ENCODE measurements at places on chromosomes 4 and X.
A peak's percentile ranks its signal among the peaks of the same experiment; 100 is the strongest.

- no peak for DNase-seq
Measured at GRCh38 chrX:38634665-38635064, 73.3 kb downstream of the TSPAN7 start.

- DNase-seq = peak; percentile 49
Measured at GRCh38 chr4:32689518-32689917, 1969.3 kb downstream of the PCDH7 start.

DNA sequence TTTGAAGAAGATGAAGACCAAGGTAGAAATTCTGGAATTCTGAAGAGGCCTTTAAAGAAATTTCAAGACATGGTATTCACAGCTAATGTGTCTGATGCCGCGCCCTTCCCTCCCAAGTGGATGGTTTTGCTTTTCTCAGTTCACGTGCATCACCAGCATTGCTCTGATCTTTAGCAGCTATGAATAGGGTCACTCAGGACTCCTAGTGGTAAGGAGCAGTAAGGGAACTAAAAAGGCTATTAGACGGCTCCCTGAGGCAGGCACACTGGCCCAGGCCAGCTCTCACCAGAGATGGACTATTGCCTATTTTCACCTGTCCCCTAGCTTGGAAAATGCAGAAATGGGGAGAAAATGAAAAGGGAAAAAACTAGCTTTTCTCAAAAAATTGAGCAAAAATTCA lies 447.5 kb upstream of the RASGEF1B start:
- DNase-seq = peak; percentile 10

- no peak for DNase-seq
Measured at GRCh38 chrX:113391875-113392274, 551.2 kb upstream of the AMOT start.

DNA sequence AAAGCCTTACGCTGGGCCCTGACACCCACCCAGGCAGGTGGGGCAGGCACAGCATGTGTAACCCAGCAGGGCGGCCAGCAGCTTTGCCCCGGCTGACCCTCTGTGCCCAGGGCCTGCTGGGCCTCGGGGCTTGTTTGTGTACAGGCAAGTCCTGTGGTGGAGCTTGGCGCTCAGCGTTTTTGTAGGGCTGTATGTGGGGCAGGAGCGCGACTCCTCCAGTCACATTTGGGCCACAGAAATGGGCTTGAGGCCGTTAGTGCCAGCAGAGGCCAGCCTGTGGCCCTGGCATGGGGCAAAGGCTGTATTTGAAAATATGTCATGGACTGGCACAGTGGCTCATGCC lies 14.7 kb upstream of the HGFAC start:
- DNase-seq = no peak

DNA sequence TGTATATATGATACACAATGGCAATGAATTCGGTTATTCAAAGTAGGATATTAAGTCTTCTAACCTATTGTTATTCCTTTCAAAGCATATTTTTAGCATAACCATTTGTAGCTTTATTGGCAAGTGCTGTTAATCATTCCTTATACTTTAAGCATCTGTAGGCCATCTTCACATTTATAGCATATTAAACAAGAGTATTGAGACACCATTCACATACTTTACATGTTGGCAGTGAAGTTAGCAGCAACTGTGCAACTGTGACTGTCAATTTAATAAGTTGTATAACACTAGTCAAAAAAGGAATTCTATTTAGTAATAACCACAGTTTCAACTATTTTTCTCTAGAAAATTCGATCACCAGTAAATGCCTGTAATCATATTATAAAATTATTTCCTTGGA lies 107.3 kb upstream of the MYOZ2 start:
- no peak for DNase-seq

GRCh38 chr4:96356591-96357370 lies 516.9 kb downstream of the PDHA2 start:
- peak; percentile 29 for DNase-seq

DNA sequence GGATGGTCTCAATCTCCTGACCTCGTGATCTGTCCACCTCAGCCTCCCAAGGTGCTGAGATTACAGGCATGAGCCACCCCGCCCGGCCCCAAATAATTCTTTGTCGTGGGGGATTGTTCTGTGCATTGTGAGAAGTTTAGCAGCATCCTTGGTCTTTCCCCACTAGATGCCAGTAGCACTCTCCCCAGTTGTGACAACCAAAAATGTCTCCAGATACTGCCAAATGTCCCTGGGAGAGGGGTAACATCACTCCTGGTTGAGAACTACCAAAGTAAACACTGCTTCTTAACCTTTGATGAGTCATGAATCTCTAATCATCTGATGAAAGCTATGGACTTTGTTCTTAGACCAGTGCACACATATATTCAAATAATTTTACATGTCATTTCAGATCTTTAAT lies 90.7 kb upstream of the BRS3 start:
- DNase-seq = no peak

DNA sequence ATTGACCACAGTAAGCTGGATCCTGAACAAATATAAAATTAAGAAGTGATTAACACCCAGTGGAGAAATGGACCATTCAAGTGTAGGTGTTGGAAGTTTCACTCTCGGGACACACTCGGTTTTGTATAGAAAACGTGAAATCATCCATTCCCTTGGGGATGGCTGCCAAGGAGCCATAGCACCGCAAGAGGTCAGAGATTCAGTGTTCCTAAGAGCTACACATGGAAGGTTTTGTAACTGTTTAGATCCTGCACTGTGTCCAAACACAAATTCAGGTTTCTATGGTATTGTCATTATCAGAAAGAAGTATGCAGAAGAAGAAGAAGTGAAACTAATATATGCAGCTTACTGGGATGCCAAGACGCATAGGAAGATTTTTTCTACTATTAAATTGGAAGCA lies 281.0 kb downstream of the LDB2 start:
- DNase-seq = no peak

GRCh38 chr4:56186808-56187523 lies 200.3 kb downstream of the AASDH start:
- no peak for DNase-seq

GRCh38 chr4:11647433-11647832 lies 218.7 kb upstream of the HS3ST1 start:
- no peak for DNase-seq

DNA sequence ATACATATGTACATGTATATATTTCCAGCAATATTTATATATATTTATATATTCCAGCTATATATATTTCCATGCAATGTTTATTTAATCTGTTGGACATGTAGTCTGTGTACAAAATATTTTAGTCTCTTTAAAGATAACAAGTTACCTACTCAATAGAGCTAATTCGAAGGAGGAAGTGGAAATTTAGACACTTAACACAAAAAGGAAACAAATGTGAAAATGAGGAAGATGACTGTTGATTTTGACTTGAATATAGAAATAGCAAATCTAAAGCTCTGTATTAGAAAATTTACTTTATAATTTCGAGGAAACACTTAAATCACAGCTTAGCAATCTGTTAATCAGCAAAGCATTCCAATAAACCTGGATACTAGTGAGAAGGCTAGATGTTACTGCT lies 1064.4 kb downstream of the PCDH7 start:
- no peak for DNase-seq

GRCh38 chrX:40085714-40086113 lies 12.0 kb downstream of the BCOR start:
- no peak for DNase-seq

- DNase-seq = peak; percentile 62
Measured at GRCh38 chrX:140524556-140524955, 19.7 kb upstream of the SOX3 start.

DNA sequence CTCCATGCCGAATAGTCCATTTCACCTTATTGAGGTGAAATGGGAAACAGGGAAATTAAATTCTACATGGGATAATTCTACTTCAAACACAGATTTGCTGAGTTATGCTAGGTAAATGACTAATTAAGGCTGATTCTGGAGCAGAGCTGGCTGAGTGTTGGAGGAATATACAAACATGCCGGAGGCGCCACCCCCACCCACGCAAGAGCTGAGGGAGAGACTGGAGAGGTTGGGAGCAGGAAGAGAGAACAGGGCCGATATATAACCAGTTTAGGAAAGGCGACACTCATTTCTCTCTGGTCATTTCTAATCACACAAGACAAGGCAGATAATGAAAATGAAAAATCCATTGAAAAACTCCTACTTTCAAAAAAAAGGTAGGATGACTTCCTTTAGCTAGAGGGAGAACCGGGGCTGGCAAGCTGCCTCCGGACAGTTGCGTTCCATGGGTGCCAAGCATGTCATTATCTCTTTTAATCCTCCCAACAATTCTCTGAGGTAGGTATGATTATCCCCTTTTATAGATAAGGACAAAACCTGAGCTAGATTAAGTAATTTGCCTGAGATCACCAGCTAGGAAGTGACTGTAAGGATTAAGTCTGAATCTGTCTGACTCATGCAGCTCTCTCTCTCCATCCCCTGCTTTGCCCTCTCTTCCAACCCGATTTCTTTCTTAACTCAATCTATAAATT lies 27.6 kb upstream of the CFAP299 start:
- peak; percentile 86 for DNase-seq

GRCh38 chr4:34850968-34851367 lies 1393.3 kb downstream of the ARAP2 start:
- DNase-seq = peak; percentile 34

- DNase-seq = no peak
Measured at GRCh38 chr4:72977936-72978485, 91.5 kb downstream of the COX18 start.

DNA sequence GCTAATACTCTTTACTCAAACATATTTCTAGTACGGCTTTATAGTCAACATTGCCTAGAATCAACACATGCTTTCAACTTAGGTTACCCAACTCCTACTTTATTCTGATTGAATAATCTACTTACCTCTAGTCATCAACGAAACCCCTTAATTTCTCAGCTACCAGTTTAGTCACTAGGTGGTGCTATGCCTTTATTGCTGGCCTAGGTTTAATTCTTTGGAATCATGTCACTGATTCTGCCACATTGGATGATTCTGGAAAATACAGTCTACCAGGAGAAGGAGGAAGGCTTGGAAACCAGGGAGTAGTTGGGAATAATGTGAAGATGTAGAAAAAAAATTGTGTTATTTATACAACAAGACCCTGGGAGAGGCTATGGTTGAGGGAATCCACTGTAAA lies 167.7 kb downstream of the DCAF12L2 start:
- DNase-seq = no peak

DNA sequence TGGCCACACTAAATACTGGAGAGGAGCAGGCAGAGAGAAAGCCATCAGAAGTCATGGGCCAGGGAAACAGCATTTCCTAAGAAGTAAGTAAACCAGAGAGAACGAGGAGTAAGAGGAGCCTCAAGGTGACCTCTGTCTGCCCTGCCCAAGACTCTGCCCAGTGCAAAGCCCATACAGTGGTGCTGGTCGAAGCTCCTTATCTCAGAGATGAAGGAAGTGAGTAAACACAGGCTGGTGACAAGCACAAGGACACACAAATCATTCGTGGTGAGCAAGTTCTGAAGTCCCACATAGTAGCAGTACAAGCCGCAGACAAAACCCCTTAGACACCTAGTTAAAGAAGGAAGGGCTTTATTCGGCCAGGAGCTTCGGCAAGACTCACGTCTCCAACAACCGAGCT lies 62.7 kb downstream of the DCTD start:
- DNase-seq = no peak

Data from NCI-H226 (cell line).